Posterior vena cava (tissue), 2 donors: ENCODE measurements at places on chromosomes 5 and 9. TPM values are rescaled to one million over a fixed set of nuclear protein-coding genes. Genes with fewer than 3 reads are reported as not detected.

FSD1L gene
- total RNA-seq, result 8.7 TPM

PCDHGA6 gene
- 7.9 TPM for total RNA-seq

SURF6 gene
- total RNA-seq, result 11.5 TPM

CARTPT gene
- not detected for total RNA-seq

BSPRY gene
- 0.14 TPM for total RNA-seq

ZDHHC11B gene
- 14.9 TPM for total RNA-seq

CYSRT1 gene
- not detected for total RNA-seq

CBY3 gene
- not detected for total RNA-seq

HTR1A gene
- total RNA-seq, result not detected

EPB41L4B gene
- 0.62 TPM for total RNA-seq

ZBED3 gene
- total RNA-seq, result 7.8 TPM

OR1Q1 gene
- total RNA-seq, result not detected

SCAI gene
- total RNA-seq, result 8.2 TPM

CCDC183 gene
- total RNA-seq, result 0.42 TPM

CCL27 gene
- 0.33 TPM for total RNA-seq

PCDHGC5 gene
- total RNA-seq, result 2.6 TPM

C1QTNF2 gene
- 9.7 TPM for total RNA-seq

OTP gene
- total RNA-seq, result not detected

FAM81B gene
- total RNA-seq, result not detected

SCGB3A2 gene
- not detected for total RNA-seq
